ENCODE measurements at places on chromosomes 7 and 10. TPM values are rescaled to one million over a fixed set of nuclear protein-coding genes. Genes with fewer than 3 reads are reported as not detected.

GRCh38 chr7:152759949-152760853, 649 bp downstream of the ACTR3B start:
- no peaks in the 10 kb centered on the region for H3K36me3 ChIP-seq
- peak overlapping the region; percentile 88 for H3K27ac ChIP-seq
- no peaks in the 10 kb centered on the region for H3K27me3 ChIP-seq
- peak overlapping the region; percentile 90 for H3K4me3 ChIP-seq
- no peaks in the 10 kb centered on the region for H3K4me1 ChIP-seq

- no peak overlapping the region for H3K4me3 ChIP-seq
- no peak overlapping the region for H3K27ac ChIP-seq
- DNase-seq = no peak
- no peaks in the 10 kb centered on the region for H3K27me3 ChIP-seq
- H3K4me1 ChIP-seq = no peaks in the 10 kb centered on the region
- no peaks in the 10 kb centered on the region for H3K36me3 ChIP-seq
Observed at GRCh38 chr7:82530361-82530760, 86.8 kb upstream of the CACNA2D1 start.

- no peak overlapping the region for H3K27ac ChIP-seq
- DNase-seq = no peak
- H3K36me3 ChIP-seq = no peaks in the 10 kb centered on the region
- no peaks in the 10 kb centered on the region for H3K27me3 ChIP-seq
Observed at GRCh38 chr10:114623661-114624294, 34.3 kb downstream of the ABLIM1 start.

DNA sequence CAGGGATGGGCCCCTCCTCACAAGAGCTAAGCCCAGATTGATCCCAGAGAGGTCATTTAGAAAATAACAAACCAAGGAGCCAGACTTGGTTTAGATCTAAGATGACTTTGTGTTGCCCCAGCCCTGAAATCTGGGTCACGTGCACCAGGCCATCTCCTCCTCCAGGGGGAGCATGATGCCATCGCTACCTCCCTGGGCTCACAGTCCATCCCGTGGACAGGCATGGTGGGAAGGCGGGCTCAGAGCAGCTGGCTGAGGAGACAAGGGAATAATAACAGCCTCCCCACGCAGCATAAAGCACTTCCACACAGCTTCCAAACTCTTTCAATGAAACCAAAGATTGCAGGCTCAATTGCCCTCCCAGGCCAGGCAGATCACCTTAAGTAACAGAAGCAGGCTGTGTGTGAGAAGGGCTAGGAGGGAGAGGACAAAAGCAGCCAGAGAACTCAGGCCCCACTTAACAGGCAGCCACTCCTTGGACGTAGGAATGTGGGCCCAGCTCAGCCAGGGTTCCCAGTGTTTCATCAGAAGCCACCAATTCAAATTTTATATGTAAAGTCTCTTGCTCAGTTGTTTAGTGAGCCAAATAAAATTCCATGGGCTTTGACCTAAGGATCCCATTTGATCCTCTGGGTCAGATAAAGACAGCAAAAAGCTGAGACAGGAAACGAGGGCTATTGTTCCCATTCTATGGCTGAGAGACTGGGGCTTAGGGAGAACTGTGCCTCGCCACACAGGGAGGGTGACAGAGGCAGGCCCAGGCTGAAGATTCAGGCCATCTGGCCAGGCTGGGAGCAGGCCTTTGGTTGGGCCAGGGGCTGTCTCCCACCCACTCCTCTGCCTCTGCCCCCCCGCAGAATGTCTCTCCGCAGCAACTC, 100.2 kb downstream of the COL13A1 start:
- no peaks in the 10 kb centered on the region for H3K27me3 ChIP-seq
- H3K27ac ChIP-seq = no peak overlapping the region
- H3K36me3 ChIP-seq = no peaks in the 10 kb centered on the region
- no peak overlapping the region for H3K4me3 ChIP-seq

- H3K36me3 ChIP-seq = no peaks in the 10 kb centered on the region
- H3K27ac ChIP-seq = no peak overlapping the region
- no peak for DNase-seq
- no peak overlapping the region for H3K4me3 ChIP-seq
Observed at GRCh38 chr7:28953633-28954032, 4.5 kb downstream of the TRIL start.

GRCh38 chr7:45108863-45109262, 2.6 kb downstream of the TBRG4 start:
- H3K27ac ChIP-seq = no peak overlapping the region
- DNase-seq = no peak
- peaks cover 43% of the 10 kb centered on the region for H3K36me3 ChIP-seq

- no peaks in the 10 kb centered on the region for H3K36me3 ChIP-seq
- peak; percentile 2 for DNase-seq
- no peaks in the 10 kb centered on the region for H3K27me3 ChIP-seq
- H3K27ac ChIP-seq = no peak overlapping the region
- H3K4me1 ChIP-seq = peaks cover 8% of the 10 kb centered on the region
Observed at GRCh38 chr10:80924063-80924952, 386.6 kb downstream of the SH2D4B start.

- H3K27me3 ChIP-seq = no peaks in the 10 kb centered on the region
- DNase-seq = no peak
- no peaks in the 10 kb centered on the region for H3K36me3 ChIP-seq
- no peaks in the 10 kb centered on the region for H3K4me1 ChIP-seq
Observed at GRCh38 chr7:45687721-45688120, 113.6 kb downstream of the ADCY1 start.

DNA sequence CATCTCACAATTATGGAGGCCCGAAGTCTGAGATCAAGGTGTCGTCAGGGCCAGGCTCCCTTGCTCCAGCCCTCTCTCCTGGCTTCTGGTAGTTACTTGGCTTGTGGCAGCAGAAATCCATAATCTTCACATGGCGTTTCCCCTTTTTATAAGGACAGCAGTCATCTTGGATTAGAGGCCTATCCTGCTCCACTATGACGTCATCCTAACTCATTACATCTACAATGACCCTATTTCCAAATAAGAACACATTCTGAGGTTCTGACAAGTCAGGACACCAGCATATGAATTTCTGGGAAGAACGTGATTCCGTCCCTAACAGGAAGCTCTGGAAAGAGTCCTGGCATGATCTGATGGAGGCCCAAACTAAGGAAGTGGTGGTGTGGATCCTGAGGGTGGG, 35.8 kb downstream of the NEUROG3 start:
- DNase-seq = no peak
- H3K36me3 ChIP-seq = no peaks in the 10 kb centered on the region
- H3K4me3 ChIP-seq = no peak overlapping the region
- no peaks in the 10 kb centered on the region for H3K27me3 ChIP-seq
- no peaks in the 10 kb centered on the region for H3K4me1 ChIP-seq

DNA sequence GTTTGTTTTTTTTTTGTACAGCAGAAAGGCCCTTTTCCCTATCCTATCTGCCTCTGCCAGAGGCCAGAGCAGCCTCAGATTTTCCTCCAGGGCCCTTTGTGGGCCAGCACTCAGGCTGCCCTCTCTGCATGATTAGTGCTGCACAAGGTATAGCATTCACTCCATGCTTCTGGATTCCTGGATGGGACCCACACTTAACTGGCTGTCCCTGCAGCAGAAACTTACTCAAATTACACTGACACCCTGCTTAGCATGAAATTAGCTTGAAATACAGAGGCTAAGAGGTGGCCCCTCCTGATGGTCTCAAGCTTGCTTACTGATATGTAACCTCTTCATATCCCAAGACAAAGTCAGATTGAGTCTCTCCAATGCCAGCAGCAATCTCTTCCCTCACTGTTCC, 239.3 kb downstream of the SORCS1 start:
- H3K27me3 ChIP-seq = peaks cover 8% of the 10 kb centered on the region
- no peak for DNase-seq
- H3K4me1 ChIP-seq = peaks cover 14% of the 10 kb centered on the region
- H3K27ac ChIP-seq = no peak overlapping the region
- no peak overlapping the region for H3K4me3 ChIP-seq

GRCh38 chr7:70631718-70632117, 500.2 kb upstream of the GALNT17 start:
- H3K27ac ChIP-seq = no peak overlapping the region
- H3K4me3 ChIP-seq = no peak overlapping the region
- DNase-seq = no peak
- H3K27me3 ChIP-seq = no peaks in the 10 kb centered on the region
- H3K36me3 ChIP-seq = no peaks in the 10 kb centered on the region
- peaks cover 3% of the 10 kb centered on the region for H3K4me1 ChIP-seq

GRCh38 chr10:57979491-57979890, 288.2 kb downstream of the IPMK start:
- H3K27ac ChIP-seq = no peak overlapping the region
- no peak for DNase-seq
- H3K36me3 ChIP-seq = no peaks in the 10 kb centered on the region
- no peaks in the 10 kb centered on the region for H3K27me3 ChIP-seq
- no peak overlapping the region for H3K4me3 ChIP-seq

GRCh38 chr10:102444851-102445250, 6.5 kb downstream of the C10orf95 start:
- no peaks in the 10 kb centered on the region for H3K36me3 ChIP-seq
- no peak overlapping the region for H3K27ac ChIP-seq
- no peak overlapping the region for H3K4me3 ChIP-seq
- H3K27me3 ChIP-seq = no peaks in the 10 kb centered on the region

GRCh38 chr7:44515590-44516268, 25.3 kb upstream of the NUDCD3 start:
- no peaks in the 10 kb centered on the region for H3K27me3 ChIP-seq
- no peak overlapping the region for H3K27ac ChIP-seq
- H3K4me3 ChIP-seq = no peak overlapping the region
- DNase-seq = no peak
- no peaks in the 10 kb centered on the region for H3K4me1 ChIP-seq
- no peaks in the 10 kb centered on the region for H3K36me3 ChIP-seq

- no peaks in the 10 kb centered on the region for H3K27me3 ChIP-seq
- H3K4me3 ChIP-seq = no peak overlapping the region
Observed at GRCh38 chr7:138607216-138608126, 93.7 kb downstream of the SVOPL start.

DNA sequence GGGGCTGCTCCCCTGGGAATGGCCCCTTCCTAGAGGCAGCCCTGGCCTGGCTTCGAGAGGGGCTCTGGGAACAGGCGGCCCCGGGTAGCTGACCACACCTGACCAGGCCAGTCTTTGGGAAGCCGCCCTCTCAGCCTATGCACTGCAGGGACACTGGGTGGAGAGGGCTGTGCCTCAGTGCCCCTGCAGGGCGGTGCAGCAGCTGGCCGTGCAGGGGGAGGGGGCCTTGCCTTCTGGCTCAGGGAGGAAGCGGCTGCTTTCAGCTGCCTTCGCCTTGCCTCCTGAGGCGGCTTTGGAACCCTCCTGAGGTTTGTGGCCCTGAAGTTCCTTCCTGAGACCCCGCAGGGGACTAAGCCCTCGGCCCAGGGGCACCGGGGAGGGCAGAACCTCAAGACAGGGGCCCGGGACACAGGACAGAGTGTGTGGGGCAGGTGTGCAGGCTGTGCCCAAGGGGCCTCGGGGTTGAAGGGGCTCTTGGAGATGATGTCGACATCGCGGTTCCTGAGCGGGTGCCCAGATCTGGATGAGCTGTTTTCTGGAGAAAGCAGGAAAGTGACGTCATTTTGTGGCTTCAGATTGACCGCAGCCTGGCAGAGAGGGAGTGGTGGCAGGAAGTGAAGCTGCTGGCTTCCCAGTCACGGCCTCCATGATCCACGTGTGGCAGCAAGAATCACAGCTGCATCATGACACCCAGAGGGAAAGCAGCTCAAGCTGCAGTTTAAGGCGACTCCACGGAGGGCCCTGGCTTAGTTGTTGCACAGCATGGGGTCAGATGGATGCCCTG, 17.7 kb downstream of the ADAM8 start:
- H3K27me3 ChIP-seq = peaks cover 13% of the 10 kb centered on the region
- no peak for DNase-seq
- H3K36me3 ChIP-seq = no peaks in the 10 kb centered on the region
- no peak overlapping the region for H3K4me3 ChIP-seq
- H3K27ac ChIP-seq = no peak overlapping the region

DNA sequence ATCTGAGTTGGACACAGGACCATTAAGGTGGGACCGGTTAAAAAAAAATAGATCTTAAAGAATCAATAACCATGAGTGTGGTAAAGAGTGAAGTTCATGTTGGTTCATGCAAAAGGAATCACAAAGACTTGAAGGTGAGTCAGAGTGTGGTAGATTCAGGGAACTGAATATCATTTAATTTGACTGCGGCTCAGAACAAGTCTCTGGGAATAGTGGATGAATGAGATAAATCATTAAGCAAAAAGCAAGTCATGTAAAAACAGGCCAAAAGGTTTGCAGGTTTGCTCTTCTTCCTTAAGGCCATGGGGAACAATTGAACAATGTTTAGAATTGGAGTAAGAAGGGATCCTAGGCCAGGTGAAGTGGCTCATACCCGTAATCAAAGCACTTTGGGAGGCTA, 385.8 kb downstream of the ETV1 start:
- H3K27me3 ChIP-seq = no peaks in the 10 kb centered on the region
- H3K36me3 ChIP-seq = no peaks in the 10 kb centered on the region
- DNase-seq = no peak
- H3K4me3 ChIP-seq = no peak overlapping the region

DNA sequence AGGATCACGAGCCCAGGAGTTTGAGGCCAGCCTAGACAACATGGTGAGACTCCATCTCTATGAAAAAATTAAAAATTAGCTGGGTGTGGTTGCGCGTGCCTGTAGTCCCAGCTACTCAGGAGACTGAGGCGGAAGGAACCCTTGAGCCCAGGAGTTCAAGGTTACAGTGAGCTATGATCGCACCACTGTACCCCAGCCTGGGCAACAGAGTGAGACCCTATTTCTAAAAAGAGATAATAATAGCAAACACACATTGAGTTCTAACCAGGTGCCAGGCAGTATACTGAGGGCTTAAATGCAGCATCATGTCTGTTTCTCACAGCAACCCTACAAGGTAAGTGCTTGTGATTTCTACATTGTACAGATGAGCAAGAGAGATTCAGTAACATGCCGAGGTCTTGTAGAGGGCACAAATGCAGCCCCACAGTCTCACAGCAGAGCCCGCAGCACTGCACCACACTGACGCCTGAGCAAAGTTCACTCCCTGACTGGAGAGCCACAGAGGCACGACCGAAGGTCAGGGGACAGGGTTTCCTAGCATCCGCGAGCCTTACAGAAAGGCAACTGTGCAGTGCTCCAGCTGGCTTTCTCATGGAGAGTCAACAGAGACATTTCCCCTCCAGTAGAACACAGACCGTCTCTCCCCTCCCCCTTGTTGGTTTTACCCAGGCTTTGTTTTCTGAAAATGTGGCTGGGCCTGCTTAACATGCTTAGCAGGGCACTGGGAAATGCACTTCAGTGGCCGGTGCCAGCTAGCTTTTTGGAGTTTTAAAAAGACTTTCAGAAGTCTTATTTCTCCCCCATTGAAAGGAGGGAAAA, 36.5 kb downstream of the PDSS1 start:
- H3K27me3 ChIP-seq = no peaks in the 10 kb centered on the region
- DNase-seq = no peak
- peaks cover 18% of the 10 kb centered on the region for H3K36me3 ChIP-seq
- H3K4me1 ChIP-seq = no peaks in the 10 kb centered on the region
- H3K4me3 ChIP-seq = no peak overlapping the region
- H3K27ac ChIP-seq = peak overlapping the region; percentile 26

- H3K4me3 ChIP-seq = no peak overlapping the region
- no peaks in the 10 kb centered on the region for H3K27me3 ChIP-seq
- H3K4me1 ChIP-seq = no peaks in the 10 kb centered on the region
- no peak for DNase-seq
- H3K36me3 ChIP-seq = no peaks in the 10 kb centered on the region
- no peak overlapping the region for H3K27ac ChIP-seq
Observed at GRCh38 chr7:113142385-113143119, 24.2 kb upstream of the SMIM30 start.

The AKR1B15 gene
- total RNA-seq = 0.47 TPM

The ENKUR gene
- not detected for total RNA-seq

The DNAH11 gene
- 4.9 TPM for total RNA-seq

The PTF1A gene
- total RNA-seq = not detected

The CDH23 gene
- total RNA-seq = 1.9 TPM

The TAS2R41 gene
- not detected for total RNA-seq

The NYAP1 gene
- total RNA-seq = 4.6 TPM
